ENCODE measurements at places on chromosomes 3 and 15.

DNA sequence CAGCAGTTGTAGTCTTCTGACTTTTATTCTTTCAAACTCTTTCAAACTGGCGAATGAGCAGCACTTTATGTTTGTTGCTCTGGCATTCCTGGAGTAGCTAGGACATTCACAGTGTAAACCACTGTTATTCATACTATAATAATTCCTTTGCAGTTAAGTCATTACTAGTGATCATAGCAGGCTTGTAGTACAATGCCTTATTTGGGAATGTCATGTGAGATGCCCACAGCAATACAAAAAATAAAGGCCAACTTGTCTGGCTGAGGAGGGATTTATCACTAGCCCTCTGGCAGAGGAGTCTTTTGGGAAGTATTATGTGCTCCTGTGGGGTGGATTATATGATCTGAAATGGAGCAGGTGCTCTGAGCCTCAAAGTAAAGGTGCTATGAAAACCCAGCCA lies 197.2 kb downstream of the VGLL3 start:
- DNase-seq = no peak

- no peak for DNase-seq
Measured at GRCh38 chr3:37955918-37956707, 34.5 kb upstream of the VILL start.

DNA sequence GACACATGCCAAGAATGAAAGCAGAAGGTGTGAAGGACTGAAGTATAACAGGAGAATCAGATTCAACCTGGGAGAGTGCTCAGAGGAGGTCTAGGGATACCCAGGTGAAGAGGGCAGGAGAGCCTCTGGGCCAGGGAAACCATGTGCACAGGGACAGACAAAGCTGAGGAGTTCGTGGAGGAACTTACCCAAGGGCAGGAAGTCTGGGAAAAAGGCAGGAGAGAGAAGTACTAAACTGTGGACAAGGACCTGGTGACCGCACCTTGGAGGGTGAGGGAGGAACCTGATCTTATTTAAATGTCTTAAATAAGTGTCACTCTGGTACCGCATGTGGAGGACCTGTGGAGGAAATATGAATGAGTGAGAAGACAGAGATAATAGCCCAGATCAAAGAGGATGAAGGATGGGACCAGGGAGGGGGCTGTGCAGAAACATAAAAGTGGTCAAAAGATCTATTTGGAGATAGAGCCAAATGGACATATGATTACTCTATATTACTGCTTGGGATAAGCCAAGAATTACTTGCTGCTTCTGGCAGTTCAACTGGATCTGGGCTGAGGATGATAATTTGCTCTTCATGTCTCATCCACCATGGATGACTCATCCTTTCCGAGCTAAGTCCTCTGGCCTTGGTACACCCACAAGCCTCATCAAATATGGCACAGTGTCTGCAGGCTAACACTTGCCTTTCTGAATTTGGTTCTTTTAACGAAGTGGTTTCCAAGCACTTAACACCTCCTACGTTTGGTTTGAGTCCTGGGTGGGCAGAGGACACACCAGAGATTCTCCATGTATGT lies 116.9 kb upstream of the NMNAT3 start:
- no peak for DNase-seq

GRCh38 chr15:35444557-35445204 lies 101.3 kb downstream of the DPH6 start:
- no peak for DNase-seq

Measured in activated T-cell treated with anti-CD3 and anti-CD28 coated beads, Interleukin-2, amount 50 U/mL, for 24 hours (primary cell).